ENCODE measurements at places on chromosomes 2 and 18.

DNA sequence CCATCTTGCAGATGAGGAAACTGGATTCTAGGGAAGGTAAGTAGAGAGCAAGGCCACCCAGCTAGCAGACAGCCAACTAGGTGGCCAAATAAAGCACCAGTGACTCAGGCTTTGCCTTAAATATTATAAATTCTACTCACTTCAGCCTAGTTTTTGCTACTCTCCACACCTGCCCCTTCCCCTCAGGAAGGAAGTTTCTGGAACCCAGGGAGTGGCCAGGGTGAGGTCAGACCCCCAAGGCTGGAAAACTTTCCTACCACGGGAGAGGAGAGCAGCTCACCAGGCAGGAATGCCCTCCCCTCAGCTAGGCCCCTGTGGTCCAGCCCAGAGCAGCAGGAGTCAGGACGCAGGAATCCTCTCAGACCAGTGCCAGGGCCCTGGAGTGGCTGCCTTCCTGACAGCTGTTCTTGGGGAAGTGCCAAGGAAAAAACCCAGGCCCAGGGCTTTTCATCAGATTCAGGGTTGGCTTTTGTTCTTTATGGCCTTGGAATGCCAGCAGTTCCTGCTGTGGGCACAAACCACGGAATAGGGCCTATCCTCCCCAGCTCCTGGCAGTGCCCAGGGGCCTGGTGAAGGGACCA is 5.1 kb upstream of the PAX8 start:
- DNase-seq: no peak

GRCh38 chr18:47929681-47930198 is 719 bp downstream of the SMAD2 start:
- DNase-seq: no peak

- no peak for DNase-seq
Observed at GRCh38 chr18:45920367-45920766, 46.8 kb downstream of the EPG5 start.

DNA sequence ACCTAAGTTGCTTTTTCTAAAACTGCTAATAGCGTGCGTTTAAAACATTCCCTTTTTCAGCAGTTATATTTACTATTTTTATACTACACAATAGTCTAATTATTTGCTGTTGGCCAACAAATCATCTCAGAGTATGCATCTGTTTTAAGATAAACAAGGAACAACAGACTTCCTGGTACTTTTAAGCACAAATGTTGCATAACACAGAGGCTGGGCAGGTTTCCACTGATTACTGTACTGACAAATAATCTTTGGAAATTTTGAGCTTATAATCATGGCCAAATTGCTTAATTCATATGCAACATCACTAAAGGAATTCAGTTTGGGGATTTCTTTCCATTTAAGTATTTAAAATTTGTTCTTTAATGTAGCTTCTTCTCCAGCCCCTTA is 737.4 kb upstream of the SALL3 start:
- DNase-seq: no peak

DNA sequence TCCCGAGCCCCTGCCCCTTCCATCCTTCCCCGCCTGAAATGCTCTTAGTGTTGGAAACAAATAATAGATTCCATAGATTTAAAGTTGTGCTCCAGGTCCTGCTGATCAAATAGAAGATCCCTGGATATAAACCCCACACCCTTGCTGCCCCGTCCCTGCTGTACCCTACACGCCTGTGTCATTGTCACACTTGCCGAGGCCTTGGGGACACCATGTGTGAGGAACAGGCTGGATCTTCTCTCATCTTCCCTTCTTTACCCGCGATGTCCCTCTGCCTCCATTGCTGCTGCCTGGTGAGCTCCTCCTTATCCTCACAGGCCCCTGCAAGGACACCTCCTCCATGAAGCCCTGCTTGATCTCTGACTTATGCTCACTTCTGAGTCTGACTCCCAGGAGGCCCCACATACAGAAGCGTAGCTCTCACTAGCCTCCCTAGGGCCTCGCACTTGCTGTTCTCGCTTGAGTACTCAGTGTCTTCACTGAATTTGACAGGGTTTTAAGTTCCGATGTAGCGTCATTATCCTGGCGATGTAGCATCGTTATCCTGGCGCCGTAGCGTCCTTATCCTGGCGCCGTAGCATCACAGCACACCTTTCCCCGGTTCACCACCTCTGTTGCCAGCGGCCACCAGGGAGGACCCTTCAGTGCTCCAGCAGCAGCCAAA is 221.9 kb downstream of the NDUFA10 start:
- DNase-seq: no peak

DNA sequence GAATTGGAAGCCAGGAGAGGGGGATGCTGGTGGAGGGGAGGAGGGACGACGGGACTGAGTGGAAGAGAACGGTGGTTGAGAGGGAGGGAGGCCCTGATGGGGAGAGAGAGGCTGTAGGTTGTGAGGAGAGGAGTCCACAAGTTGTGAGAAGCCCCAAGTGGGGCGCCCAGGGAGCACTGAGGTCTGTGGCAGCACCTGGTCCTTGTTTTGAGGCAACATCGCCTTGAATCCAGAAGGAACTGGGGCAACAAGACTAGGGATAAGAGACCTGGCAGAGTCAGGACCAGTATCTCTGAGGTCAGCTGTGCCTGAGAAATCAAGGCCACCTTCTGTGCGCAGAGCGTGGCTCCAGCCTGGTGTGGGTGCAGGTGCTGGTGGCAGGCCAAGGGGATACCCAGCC is 1.1 kb downstream of the PRR30 start:
- no peak for DNase-seq

DNA sequence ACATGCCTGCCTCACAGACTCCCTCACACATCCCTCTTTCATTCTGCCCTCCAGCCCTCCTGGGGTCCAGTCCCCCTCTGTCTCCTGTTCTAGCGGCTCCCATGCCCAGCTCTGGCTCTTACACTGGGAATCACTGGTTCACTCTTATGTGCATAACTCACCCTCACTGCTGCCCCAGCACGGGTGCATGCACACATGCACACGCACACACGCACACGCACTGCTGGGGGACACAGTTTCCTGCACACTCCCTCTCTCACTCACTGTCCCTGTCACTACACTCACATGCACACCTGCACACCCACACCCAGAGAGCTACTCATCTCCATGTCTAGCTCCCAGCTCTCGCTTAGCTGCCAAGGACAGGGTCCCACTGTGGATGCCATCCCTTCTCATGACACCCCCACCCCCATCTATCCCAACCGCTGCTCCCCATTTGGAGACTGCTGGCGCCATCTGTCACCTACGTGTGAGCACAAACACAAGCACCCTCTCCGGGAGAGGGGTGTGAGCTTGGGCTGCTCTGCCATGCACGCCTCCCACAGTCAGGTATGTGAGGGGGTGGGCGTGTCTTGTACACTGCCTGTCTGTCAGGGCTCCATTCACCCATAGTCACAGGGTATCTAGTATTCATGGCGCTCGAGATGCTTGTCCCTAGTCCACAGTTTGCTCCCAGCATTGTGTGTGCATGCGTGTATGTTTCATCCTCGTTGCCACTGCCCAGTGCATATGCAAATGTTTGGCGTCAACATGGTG is 1.8 kb downstream of the ASIC4 start:
- no peak for DNase-seq

DNA sequence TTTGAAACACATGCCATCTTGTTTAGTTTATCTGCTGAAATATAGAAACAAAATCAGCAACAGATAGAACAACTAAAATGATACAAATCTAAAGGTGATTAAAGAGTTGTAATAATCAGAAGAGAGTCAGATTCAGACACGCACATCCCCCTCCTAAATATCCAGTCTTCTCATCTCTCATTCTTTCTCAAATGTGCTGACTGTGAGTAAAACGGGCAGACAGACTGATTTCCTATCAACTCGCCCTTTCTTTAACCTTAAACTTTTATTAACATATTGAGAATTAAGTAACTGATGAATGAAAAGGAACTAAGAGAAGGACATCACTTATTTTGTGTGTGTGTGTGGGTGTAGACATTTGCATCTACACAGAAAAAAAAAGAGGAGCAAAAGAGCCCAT is 34.6 kb upstream of the SPP2 start:
- DNase-seq: no peak

GRCh38 chr2:219596954-219597551 is 604 bp upstream of the STK11IP start:
- DNase-seq: no peak

DNA sequence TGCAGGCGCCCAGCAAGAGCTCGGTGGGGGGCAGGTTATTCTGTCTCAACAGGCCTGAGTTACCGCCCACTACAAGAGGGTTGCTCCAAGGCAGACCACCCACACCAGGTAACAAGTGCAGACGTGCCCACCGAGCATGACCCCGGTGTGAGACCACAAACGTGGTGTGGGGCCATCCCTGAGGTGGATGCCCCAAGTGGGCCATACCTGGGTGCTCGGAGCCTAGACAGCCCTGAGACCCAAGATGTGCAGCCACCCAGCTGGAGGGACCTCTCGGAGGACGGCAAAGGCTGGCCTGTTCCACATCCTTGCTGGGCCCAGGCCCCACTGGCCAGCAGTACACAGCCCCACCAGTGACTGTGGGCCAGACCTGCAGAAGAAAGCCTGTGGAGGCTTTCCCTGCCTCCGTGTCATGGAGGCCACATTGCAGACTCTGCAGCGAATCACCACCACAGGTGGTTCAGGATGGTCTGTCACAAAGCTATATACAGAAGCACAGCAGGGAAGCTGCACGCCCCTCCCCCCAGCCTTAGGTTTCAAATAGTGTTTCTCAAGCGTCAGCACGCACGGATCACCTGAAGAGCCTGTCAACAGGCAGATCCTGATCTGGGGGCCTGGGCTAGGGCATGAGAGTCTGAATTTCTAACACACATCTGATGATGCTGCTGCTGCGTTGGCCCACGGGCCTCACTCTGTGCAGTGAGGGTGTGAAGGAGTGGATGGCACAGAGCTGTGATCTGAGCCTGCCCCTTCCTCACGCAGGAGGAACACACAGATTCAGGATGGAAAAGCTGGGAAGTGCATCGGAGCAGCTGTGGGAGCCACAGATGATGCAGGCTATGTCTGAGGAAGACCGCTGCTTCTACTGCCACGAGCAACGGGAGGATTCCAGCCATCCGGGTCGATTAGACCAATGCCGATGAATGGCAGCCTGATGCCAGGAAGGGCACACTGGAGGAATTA is 96.8 kb downstream of the UXS1 start:
- no peak for DNase-seq

DNA sequence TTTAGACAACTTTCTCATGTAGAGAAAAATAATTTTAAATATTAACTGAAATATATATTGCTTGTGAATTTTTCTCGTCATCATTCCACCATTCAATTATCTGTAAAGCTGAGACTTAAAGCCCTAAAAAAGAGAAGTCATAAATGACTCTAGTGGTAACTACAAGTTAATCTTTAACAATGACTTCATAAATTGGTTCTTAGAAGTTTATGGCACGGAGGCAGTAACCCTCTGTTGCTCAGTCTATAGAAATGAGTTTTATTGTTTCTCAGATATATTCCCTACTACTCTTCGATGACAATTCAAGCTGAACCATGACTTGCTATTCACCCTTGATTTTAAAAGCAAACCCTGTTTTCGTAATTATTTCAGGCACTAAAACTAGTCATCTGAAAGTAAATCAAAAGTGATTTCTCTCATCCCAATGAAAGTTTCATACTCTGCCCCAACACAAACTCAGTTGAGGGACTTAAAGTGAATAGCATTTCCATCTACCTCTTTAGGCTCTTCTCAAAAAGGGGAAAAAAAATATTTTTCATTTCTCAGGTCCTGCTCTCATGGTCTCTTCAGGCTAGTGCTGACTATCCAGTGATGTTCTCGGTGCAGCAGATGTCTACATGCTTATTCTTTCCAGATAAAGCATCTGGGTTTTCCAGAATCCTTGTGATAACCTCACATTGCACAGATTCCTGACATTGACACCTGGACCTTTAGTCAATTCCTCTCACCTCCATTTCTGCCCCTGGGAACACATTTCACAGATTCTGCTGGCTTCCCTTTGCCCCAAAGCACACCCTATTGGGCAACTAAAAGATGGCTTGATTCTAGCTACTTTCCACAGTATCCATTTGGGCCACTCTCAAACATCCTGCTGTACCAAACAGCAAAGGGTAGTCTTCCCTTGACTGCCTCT is 207.8 kb upstream of the LRATD1 start:
- no peak for DNase-seq

- no peak for DNase-seq
Observed at GRCh38 chr2:147989809-147990403, 30.6 kb downstream of the ORC4 start.

- no peak for DNase-seq
Observed at GRCh38 chr2:156589381-156590079, 153.4 kb downstream of the GPD2 start.

- DNase-seq: no peak
Observed at GRCh38 chr2:145724311-145724898, 1204.5 kb upstream of the ZEB2 start.

DNA sequence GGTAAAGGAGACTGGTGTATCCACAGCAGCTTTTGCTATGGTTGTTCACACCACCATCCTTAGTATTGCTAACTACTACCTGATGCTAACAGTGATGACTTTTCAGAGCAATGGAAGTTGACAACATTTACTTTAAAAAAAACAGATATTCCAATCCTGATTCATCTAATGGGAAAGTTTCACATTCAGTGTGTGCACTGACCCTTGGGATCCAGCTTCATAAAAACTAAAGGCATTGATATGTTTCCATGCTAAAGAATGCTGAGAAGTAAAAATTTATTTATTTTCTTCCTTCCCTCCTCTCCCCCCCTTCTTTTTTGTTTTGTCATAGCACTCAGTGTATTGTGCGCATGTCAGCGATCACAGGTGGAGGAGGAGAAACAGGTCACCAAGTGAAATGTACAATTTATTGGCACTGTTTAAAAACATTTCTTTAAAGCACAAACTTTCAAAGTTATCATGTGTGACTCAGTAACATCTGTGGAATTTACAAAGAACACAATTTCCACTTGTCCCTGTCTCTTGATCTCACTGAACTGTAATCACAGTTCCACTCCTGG is 229.9 kb downstream of the ALK start:
- DNase-seq: no peak

DNA sequence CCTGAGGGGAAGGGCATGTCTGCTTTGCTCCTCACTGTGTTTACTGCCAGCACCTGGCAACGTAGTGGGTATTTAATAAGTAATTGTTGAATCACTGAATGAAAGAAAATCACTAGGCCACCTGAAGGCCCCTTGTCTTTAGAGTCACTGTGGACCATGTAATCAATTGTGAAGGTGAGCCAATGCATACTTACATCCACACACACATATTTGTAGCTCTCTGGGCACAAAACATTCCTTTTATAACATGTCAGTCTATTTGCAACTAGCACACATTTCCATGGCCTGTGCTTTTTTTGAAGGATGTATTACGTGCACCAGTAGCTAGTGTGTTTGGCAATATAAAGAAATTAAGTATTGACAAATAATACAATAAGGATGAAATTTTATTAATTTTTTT is 11.2 kb downstream of the ATP8B1 start:
- DNase-seq: no peak

DNA sequence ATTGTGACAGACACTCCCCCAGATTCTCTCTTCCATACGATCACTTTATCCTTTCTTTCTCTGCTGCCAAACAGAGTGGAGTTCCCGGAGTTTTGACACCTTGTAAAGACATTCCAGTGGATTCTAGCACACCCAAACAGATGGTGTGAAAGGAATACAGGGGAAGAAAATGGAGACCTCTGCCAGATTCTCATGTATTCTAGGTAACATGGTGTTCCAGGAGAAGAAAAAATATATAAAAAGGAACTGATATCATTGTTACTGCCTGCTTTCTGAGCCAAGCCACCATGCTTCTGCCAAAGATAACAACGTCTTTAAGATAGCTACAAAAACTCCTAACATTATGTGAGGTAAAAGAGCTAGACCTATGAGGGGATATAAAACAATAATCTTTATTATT is 136.5 kb downstream of the TXNL1 start:
- DNase-seq: no peak

GRCh38 chr2:143736904-143737303 is 607.7 kb downstream of the ARHGAP15 start:
- DNase-seq: no peak

GRCh38 chr2:138919120-138919747 is 139.0 kb upstream of the NXPH2 start:
- DNase-seq: no peak

Measured in activated B cell treated with CpG ODN at 0.5 μM for 24 hours (primary cell).